Activated CD4-positive, alpha-beta T cell treated with anti-CD3 and anti-CD28 coated beads, Interleukin-2, amount 50 U/mL, for 48 hours (primary cell): ENCODE measurements at places on chromosomes 16 and 17.
A peak's percentile ranks its signal among the peaks of the same experiment; 100 is the strongest.

- peak; percentile 69 for DNase-seq
Observed at GRCh38 chr17:56891751-56892150, 22.1 kb downstream of the TRIM25 start.

DNA sequence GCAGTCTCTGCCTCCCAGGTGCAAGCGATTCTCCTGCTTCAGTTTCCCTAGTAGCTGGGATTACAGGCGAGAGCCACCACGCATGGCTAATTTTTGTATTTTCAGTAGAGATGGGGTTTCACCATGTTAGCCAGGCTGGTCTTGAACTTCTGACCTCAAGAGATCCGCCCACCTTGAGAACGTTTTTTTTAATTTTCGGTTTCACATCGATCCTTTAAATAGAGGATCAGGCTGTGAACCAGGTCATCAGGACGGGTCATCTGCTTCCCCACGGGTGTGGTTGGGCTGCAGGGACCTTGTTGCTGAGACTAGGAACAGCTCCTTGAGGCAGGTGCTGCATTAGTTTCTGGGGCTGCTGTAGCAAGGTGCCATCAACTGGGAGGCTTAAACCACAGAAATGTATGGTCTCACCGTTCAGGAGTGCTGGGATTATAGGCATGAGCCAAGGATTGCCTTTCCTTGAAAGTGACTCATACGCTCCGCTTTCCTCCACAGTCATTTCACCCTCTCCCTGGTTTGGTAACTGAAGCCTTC, 7.9 kb upstream of the NAGPA start:
- no peak for DNase-seq

GRCh38 chr17:3963237-3964201, 718 bp downstream of the ATP2A3 start:
- DNase-seq, result peak; percentile 66

GRCh38 chr17:7177954-7178477, 1.2 kb downstream of the ASGR1 start:
- DNase-seq, result no peak
